Immature natural killer cell (primary cell): ENCODE measurements at places on chromosomes 1 and 21. TPM values are rescaled to one million over a fixed set of nuclear protein-coding genes. Genes with fewer than 3 reads are reported as not detected.

- H3K4me1 ChIP-seq, result no peaks in the 10 kb centered on the region
- H3K27ac ChIP-seq, result no peak overlapping the region
- H3K27me3 ChIP-seq, result no peaks in the 10 kb centered on the region
- no peak for DNase-seq
Measured at GRCh38 chr1:93723110-93723509, 41.5 kb upstream of the BCAR3 start.

- H3K4me1 ChIP-seq, result peaks cover 33% of the 10 kb centered on the region
- no peaks in the 10 kb centered on the region for H3K36me3 ChIP-seq
Measured at GRCh38 chr1:198254948-198255347, 98.2 kb downstream of the NEK7 start.

DNA sequence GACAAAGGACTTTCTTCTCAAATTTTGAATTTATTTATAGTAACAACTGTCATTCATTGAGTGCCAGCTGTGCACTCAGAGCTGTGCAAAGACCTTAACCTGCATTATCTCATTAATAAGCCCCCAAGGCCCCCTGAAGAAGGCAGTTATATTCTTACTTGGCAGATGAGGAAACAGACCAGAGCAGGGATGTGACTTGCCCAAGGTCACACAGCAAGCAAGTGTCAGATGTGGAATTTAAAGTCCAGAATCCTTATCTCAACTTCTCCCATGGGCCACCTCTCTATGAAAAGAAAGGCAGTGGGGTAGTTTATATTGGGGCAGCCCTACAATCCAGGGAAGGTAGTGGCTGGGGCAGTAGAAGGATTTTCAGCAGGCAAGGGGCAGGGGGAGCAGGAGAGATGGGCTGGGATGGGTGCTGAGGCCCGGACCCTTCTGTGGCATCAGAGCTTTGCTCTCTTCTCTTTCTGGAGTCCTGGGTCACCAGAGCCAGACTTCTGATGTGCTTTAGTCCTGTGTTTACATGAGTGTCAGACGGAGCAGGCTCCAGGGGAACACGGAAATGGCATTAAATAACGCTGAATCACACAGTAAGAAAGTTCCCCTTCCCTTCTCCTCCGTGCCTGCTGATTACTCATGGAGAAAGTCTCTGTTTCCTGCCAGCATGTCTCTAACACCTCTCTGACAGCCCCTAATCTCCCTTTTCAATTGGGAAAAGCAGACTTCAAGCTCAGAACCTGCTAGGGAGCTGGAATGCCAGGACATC is 39.5 kb downstream of the EPHB2 start:
- no peak overlapping the region for H3K4me3 ChIP-seq
- no peak for DNase-seq
- no peaks in the 10 kb centered on the region for H3K27me3 ChIP-seq
- H3K36me3 ChIP-seq, result no peaks in the 10 kb centered on the region
- H3K27ac ChIP-seq, result no peak overlapping the region

- H3K4me3 ChIP-seq, result peak overlapping the region; percentile 92
- DNase-seq, result no peak
- H3K27ac ChIP-seq, result peak overlapping the region; percentile 83
- H3K36me3 ChIP-seq, result peaks cover 7% of the 10 kb centered on the region
- peaks cover 38% of the 10 kb centered on the region for H3K4me1 ChIP-seq
- peaks cover 6% of the 10 kb centered on the region for H3K27me3 ChIP-seq
Measured at GRCh38 chr1:205813755-205814058, 709 bp upstream of the SLC41A1 start.

DNA sequence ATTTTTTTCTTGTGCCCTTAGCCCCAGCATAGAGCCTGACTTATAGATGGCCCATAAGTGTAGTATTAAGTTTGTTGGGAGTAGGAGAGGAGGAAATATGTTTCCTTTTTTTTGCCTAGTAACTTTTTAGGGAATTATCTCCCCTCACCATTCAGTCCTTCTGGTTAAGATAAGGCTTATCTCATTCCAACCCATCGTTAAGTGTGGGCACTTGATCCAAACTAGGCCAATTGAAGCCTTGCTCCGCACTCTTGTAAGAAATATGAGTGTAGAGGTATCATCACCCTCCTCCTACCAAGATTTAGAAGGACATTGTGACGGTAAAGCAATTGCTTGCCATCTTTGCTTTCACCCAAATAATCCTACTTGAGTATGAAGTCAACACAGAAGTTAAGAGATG is 8.8 kb upstream of the FGGY start:
- no peak for DNase-seq
- no peak overlapping the region for H3K4me3 ChIP-seq
- H3K27me3 ChIP-seq, result peaks cover 1% of the 10 kb centered on the region
- peaks cover 36% of the 10 kb centered on the region for H3K4me1 ChIP-seq

DNA sequence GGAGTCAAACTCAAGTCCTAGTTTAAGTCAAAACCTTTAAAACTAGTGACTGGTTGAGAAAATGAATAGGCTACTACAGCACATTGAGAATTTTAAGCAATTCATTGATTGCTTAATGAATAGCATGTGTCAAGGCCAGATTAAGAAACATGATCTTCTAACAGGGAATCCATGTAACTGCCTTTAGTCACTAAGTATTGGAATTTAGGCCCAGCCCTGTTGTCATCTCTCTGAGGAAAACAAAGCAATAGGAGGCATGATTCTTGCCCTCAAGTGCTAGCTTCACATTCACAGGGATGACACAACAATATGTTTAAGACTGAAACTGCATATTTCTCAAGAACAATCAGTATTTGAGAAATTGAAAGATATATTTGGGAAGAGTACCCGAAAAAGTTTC is 70.0 kb upstream of the PTGS2 start:
- H3K27me3 ChIP-seq, result no peaks in the 10 kb centered on the region
- no peak for DNase-seq
- no peaks in the 10 kb centered on the region for H3K4me1 ChIP-seq
- H3K27ac ChIP-seq, result no peak overlapping the region

DNA sequence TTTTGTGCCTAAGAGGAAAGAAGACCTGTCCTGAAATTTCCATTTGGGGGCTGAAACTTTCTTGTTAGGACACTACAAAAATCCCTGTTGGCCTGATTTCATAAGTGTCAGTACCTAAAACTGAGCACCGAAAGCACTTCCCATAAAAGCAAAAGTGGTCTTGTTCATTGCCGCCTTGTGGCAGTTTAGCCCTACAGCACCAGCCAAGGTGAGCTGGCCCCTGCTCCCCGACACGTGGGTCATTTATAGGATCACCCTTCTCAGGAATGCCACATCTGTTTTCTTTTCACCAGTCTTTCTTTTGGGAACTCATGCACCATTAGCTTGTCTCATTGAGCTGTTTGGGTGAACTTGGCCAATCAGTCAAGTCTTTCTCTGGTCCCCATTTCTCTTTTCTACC is 155.8 kb upstream of the KAZN start:
- H3K4me3 ChIP-seq, result no peak overlapping the region
- no peaks in the 10 kb centered on the region for H3K4me1 ChIP-seq
- no peak for DNase-seq
- no peak overlapping the region for H3K27ac ChIP-seq
- H3K27me3 ChIP-seq, result peaks cover 2% of the 10 kb centered on the region

- no peaks in the 10 kb centered on the region for H3K4me1 ChIP-seq
- H3K27me3 ChIP-seq, result peaks cover 4% of the 10 kb centered on the region
- H3K27ac ChIP-seq, result no peak overlapping the region
Measured at GRCh38 chr21:30924146-30924700, 42.8 kb upstream of the KRTAP11-1 start.

GRCh38 chr1:170583186-170583585 is 51.2 kb downstream of the GORAB start:
- no peaks in the 10 kb centered on the region for H3K36me3 ChIP-seq
- H3K4me3 ChIP-seq, result no peak overlapping the region
- peaks cover 4% of the 10 kb centered on the region for H3K27me3 ChIP-seq
- DNase-seq, result no peak

DNA sequence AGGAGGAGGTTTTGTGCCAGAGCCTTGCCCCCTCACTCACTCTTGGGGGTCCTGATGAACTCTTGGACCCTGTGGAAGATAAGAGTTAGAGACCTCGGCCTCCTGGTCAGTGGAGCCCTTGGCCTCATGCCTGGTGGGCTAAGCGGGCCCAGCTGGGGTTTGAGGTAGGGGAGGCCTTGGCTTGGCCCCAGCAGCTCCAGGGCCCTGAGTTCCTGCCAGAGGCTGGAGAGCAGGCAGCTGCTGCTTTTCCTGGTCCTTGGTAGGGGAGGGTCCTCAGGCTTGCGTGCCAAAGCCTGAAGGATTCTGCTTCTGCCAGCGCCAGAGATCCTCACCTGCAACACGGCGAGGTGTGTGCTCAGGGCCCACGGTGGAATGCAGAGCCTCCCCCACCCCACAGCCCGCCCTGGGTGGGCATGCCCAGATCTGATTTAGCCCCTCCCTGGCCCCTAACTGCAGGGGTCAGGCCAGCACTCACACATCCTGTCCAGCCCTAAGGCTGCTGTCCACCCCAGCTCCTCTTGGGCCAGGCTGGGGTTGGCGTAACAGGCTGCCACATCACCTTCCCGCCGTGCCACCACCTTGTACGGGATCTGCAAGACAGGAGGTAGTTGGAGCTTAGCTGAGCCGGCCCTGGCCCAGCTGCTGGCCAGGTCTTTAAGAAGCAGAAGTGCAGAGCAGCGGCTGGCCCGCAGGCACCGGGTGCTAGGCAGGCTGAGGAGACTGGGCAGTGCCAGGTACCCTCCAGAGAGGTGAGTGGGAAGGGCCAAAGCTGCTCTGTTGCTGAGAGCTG is 4.7 kb downstream of the GALE start:
- H3K27me3 ChIP-seq, result peaks cover 13% of the 10 kb centered on the region
- no peak overlapping the region for H3K27ac ChIP-seq
- H3K4me3 ChIP-seq, result no peak overlapping the region

DNA sequence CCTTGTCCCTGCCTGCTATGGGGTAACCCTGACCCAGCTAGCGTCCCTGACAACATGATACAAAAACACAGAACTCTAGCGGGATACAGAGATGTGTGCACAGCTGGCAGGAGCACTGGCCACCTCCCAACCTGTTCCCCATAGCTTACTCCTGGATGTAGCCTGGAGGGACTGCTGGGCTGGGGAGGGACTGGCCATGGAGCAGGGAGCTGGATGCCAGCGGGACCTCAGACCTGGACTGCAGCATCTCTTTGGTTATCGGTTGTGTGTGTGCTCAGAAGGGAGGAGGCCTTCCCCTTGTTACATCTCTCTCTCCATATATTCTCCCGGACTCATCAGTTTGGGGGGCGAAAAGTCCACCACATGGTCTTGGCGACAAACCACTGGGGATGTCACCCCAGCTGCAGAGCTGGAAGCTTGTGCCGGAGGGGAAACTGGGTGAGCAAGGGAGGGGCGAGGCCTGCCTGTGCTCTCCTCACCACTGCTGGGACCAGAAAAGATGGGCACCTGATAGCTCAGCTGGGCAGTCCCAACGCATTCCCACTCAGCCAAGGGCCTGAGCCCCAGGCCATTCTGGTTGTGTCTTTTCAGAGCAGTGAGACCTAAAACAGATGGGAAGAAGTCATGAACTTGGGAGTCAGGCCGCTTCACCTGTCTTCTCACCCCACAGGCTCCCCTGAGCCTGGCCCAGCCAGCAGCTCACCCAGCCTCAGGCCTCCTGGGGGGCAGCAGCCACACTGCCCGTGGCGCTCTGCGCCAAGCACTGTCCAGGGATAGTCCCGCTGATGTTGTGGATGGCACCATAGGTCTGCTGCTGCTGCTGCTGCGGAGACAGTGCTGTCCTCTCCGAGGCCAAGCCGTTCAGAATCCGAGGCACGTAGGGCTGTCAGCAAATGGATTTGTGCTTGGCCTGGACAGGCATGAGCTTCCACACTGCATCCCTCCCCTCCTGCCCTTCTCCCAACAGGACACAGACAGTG is 35.6 kb downstream of the TMEM63A start:
- peaks cover 54% of the 10 kb centered on the region for H3K4me1 ChIP-seq
- no peak for DNase-seq
- H3K27ac ChIP-seq, result peak overlapping the region; percentile 96
- H3K4me3 ChIP-seq, result no peak overlapping the region

GREM2 gene
- 0.72 TPM for polyA plus RNA-seq
